ENCODE measurements at places on chromosomes 1 and 21.

GRCh38 chr1:39680751-39681150 is 8.8 kb upstream of the NT5C1A start:
- DNase-seq: no peak

DNA sequence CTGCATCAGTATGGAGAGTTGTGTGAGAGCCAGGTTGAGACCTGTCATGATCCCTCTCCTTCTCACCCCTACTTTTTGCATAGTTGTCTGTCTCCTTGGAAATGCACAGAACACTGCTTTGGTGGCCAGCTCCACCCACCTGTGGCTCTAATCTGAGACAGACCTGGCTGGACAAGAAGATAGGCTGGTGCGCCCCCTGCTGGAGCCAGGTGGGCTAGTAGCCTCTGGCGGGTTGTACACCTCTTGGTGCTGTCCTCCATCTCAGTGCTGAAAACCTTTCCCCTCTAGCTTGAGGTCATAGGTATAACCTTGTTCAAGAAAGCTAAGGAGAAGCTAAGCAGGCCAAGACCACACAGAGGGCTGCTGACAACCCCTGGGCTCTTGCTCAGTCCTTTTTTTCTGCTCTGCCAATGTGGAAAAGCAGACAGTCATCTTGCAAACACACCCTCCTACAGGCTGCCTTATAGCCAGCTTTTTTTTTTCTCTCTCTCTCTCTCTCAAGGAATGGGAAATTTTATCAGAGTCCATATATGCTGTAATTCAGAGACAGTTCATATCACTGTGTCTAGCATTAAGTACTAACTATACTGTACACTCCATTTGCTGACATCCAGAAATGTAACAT is 58.8 kb upstream of the SPATA6 start:
- peak; percentile 72 for DNase-seq

- DNase-seq: no peak
Measured at GRCh38 chr1:197774466-197775281, 606 bp downstream of the DENND1B start.

GRCh38 chr1:152577168-152577567 is 3.1 kb downstream of the LCE3D start:
- no peak for DNase-seq

- no peak for DNase-seq
Measured at GRCh38 chr1:35180776-35181374, 12.1 kb downstream of the SFPQ start.

DNA sequence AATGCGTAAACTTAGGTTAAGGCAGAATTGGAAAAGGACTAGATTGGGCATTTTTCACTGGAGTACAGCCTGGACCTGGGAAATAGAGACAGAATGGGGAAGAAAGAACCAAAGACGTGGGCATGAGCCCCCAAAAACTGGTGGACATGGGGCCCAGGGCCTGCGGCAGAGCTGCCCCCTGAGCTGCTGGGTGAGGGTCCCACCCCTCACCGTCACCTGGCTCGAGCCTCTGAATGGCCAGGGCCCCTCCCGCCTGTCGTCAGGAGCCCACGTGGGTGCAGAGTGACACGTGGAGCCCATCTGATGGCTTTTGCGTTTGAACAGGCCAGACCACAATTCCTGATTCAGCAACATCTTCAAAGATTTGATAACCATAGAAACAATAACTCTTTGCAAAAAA is 360.9 kb upstream of the VAMP3 start:
- DNase-seq: no peak

DNA sequence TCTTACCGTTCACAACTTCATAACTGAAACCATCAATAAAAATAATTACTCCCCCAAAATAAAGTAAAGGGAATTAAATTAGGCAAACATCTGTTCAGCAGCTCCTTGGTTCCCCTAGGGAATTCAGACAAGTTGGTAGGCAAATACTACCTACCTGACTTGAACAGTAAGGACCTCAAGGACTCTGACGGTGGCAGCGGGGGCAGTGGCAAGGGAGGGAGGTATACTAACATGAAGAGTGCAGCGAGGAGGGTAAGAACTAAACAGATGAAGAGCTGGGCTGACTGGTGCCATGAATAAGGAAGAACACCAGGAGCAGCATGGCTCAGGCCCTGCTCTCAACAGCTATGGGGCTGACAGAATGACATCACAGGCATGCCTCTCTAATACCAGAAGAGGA is 33.1 kb downstream of the MTOR start:
- no peak for DNase-seq

DNA sequence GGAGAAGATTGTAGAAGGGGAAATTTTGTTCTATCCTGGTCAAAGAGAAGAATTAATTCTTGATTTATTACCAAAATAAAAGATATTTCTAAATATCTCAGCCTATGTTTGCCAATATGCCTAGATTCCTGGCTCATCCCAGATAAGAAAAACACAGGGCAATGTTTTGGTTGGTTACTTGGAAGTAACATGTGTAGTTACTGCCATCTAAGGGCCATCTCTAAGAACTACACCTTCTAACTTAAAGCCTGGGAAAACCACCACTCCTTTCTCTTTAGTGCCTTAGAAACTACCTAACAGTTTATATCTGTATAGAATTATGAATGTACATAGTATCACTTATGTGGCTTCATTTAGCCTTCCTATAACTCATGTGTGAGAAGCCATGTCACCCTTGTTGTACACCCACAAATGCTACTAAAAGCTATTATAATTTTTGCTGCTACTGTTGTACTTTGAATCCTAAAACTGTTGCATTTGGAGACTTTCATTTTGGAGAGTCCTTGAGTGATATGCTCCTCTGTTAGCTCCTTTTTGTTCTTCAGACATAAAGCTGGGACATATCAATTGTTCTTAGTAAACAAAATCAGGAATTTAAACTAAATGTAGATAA is 4.5 kb downstream of the AIM2 start:
- peak; percentile 67 for DNase-seq

GRCh38 chr1:27349784-27350662 is 8.2 kb downstream of the SYTL1 start:
- peak; percentile 60 for DNase-seq

- no peak for DNase-seq
Measured at GRCh38 chr1:17865912-17866739, 111.0 kb downstream of the ACTL8 start.

GRCh38 chr1:217040711-217041455 is 317.7 kb upstream of the ESRRG start:
- no peak for DNase-seq

- DNase-seq: no peak
Measured at GRCh38 chr1:30523055-30524020, 200.0 kb downstream of the MATN1 start.

DNA sequence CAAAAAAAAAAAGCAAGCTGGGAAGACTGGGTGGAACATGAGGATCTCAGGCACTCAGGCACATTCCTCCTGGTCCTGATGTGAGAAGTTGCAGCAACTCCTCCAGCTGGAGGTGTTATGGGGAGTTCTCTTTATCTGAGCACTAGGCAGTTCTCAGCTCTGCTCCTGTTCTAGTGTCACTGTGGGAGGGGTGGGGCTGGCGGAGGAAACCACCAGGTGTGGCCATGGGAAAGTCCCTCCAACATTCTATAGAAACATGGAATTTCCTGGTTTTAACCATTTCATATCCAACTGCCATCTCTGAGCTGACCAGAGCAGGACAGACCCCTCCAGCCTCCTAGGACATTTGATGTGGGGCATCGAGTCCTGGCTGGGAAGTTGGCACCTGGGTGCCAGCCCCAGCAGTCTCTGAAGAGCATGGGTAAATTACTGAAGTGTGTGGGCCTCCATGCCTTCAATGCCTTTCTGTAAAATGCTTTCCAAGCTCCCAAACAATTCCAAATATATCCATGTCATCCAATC is 804 bp upstream of the IKBKE start:
- no peak for DNase-seq

- DNase-seq: no peak
Measured at GRCh38 chr1:7447093-7447492, 324.0 kb upstream of the VAMP3 start.

DNA sequence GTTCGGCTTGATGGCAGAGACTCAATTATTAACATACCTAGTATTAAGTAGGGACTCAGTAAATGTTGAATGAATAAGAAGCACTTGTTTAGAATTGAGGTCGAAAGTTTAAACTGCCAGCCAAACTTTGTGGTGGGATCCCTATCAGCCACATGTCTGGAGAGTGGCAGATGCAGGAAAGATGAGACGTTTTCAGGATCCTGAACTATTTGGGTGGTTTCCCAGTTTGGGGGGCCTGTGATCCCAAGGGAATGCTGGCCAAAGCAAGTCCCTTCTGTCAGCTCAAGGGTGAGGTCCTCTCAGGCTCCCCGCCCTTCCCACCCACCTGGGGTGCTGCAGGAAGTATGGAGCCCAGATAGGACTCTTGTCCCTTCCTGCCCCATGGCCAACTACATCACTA is 38.6 kb downstream of the KCNC4 start:
- no peak for DNase-seq
